ENCODE measurements at places on chromosomes 7 and 10.

DNA sequence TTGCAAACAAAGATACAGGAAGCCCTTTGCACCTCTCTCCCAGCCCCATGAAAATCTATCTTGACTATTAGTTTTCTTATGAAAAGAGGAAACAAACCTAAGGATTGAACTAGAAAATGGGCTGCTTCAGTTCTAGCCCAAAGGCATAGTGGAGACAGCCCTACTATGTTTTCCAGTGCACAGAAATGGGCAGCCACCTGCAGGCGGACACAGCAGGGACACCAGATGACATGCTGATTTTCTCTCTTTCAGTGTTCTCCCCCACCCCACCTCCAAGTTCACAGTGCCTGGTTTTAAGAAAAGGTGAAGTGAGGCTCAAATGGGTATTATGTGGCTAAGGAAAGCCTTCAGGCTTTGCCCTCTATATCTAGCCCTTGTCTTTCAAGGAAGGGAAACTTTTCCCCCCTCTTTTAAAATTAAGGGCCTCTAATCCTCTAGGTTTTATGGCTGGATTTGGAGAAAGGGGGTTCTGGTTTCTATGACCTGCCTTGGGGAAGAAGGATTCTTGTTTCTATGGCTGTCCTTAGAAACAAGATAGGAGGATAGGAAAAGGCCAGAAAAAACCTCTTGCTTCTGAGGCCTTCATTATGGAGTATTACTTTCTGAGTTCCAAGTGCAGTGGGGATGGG is 23.5 kb upstream of the DDX50 start:
- no peak for DNase-seq

DNA sequence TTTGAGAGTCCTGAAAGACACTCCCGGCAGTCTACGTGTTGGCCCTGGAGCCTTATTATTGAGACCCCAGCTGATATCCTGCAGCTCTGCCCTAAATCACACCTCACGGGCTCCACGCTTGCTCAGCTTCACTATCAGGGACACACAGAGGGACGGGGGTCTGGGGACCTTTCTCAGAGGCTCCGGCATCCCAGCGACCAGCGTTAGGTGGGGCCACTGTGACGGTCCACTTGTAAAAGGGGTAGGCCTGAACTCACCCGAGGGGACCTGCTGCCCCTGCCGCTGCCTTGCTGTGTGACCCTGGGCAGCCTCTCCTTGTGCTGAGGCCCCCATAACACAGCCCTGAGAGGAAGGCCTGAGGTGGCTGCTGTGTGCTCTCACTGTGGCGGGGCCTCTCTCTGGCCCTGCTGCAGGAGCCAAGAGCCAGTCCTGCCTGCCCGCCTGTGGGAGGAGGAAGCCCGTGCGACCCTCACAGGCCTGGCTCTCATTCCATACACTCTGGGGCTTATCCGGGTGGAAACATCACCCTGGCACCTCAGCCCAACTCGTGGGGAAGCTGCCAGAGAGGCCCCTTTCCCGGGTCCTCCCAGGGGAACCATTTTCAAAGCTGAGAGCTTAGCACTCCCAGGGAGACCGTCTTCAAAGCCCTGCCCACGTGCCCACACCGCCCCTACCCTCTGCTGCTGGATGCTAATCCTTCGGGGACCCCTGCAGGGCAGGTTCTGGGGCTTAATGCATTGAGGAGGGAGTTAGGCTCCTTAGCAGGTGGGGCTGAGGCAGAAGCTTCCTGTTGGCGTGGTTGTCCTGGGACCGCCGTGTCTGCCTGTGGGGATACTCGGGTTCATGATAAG is 21.7 kb downstream of the AQP1 start:
- DNase-seq: no peak

DNA sequence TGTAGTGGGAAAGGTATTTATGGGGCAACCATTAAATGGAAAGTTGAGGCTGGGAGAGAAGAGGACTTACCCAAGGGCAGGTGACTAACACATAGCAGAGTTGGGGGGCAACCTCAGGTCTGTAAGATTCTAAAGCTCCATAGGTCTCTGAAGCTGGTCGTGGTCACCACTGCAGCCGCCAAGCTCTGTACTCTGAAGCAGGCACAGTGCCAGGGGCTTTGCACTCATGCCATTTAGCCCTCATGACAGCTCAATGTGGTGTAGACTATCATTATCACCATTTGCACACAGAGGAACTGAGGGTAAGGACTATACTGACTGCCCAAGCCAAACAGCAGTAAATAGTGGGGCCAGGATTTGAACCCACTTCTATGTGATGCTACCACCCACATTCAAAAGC is 32.5 kb upstream of the TMEM273 start:
- DNase-seq: no peak

DNA sequence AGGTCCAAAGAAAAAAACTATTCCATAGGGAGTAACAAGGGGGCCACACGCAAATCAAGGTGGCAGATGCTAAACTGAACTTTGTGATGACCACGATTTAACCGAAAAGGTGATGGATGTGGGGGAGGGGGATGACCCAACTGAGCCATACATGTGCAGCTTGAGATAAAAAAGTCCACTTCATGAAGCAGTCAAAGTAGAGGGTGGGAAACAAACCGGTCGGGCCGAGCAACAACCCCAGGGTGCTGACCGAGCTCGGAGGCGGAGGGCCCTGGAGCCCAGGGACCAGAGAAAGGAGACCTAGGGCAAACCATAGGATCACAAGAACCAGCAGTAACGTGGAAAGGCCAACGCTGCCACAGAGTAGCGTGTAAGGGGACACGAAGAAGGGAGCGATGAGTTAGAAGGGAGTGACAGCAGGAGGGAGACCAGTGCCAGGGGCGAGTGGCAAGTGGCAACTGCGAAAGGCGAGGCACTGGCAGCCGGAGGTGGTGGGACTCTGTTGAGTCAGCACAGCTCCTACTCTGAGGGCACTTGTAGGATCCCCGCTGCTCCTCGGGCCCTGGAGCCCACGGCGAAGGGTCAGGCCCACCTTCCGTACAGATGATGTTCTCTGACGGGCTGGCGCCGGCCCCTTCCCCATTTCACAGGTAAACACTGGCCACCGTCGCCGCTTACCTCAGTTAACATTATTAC is 540 bp downstream of the SNX13 start:
- DNase-seq: peak; percentile 57

DNA sequence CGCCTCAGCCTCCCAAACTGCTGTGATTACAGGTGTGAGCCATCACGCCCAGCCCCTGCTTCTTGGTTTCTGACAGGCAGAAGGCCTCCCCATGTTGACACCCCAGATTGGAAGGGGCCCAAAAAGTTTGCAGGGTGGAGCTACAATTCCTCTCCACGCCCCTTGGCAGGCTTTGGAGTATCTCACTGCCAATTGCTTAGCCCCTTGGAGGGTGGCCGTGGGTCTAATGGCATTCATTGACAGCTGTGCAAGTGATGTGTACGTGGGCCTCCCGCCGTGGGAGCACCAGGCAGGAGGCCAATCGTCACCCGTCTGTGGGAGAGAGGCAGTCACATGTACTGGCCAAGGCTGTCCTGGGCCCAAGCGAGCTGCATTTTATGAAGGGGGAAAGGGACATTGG is 73.7 kb upstream of the PPIF start:
- DNase-seq: no peak
